ENCODE measurements at places on chromosomes 16 and 17. TPM values are rescaled to one million over a fixed set of nuclear protein-coding genes. Genes with fewer than 3 reads are reported as not detected.

Gene PIGW
- total RNA-seq = 5.7 TPM

Gene DNAAF1
- total RNA-seq = 0.06 TPM

Gene AOC3
- total RNA-seq = 0.26 TPM

Gene NXN
- 2.0 TPM for total RNA-seq

Gene CD68
- 75.6 TPM for total RNA-seq

All from aortic smooth muscle cell (primary cell).